ENCODE measurements at places on chromosomes 2 and 18.

DNA sequence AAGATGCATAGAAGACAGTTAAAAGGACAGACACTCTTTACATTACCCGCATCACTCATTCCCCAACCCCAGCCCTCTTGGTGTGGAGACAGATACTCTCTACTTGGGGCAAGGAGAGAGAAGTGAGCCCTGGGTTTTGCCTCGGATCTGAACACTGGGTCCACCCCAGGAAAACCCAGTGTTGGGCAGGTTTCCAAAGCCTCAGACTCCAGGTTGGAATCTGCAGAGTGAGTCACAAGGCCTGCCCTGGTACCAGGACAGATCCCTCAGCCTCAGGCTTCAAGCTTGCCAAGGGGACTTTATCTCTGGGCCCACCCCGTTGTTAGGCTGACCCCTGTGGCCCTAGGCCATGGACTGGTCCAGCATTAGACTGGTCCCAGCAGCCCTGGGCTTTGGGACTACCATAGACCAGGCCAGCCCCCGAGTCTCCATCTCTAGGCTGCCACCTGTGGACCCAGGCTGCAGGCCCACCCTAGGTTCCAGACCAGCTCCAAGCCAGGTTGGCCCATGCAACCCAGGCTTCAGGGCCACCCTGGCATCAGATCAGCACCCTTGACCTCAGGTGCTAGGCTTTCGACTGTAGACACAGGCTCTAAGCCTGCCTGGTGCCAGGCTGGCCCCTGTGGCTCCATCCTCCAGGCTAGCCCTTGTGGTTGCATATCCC is 112.8 kb downstream of the GULP1 start:
- DNase-seq: no peak

- DNase-seq: no peak
Measured at GRCh38 chr2:193841384-193842150, 1646.8 kb upstream of the TMEFF2 start.

DNA sequence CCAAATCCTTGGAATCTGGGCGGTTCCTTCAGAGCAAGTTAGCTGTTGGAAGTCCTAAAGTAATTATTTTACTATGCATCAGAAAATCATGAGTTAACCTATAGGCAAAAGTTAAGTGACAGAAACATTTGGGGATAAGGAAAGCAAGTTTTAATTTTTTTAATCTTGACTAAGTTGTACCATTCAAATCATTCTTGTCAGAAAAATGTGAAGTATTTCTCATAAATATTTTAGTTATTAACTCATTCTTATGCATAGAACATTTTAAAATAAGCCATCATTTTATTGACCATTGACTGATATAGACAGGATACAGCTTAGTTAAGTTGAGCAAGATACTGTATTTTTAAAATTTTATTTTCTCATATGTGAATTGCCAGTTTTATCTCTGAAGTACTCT is 98.2 kb upstream of the FOSL2 start:
- no peak for DNase-seq

DNA sequence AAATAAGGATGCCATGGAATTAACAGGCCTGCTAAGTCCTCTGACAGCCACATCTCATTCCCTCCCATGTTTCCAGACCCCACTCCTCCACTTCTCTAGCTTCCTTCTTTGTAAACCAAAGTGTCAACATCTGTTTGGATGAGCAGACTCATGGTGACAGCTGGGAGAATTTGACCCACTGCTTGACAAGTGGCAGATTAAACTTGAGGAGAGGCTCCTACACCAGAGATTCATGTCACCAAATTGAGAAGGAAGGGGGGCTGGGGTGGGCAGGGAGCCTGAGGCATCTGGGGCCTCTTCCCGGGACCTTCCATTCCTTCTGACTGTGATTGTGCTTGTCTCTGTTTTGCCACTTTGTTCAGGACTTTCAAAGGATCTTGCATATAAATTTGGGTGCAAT is 41.0 kb upstream of the IGFBP5 start:
- DNase-seq: no peak

DNA sequence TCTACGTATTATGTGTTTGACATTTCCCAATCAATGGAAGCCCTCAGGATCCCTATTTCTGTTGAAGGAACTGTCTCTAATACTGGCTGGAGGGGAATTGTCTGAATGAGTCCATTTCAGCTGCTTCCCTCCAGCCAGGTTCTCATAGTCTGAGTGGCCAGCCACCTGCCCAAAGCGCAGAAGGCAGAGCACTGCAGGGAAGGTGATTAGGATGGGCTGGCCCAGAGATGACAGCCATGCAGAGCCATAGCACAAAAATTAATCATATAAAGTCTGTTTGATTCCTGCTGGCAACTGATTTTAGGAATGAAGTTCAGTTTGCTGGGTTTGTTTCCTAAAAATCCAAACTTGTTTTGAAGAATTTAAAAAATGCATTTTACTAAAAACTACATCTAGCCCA is 327.1 kb downstream of the ETAA1 start:
- no peak for DNase-seq

DNA sequence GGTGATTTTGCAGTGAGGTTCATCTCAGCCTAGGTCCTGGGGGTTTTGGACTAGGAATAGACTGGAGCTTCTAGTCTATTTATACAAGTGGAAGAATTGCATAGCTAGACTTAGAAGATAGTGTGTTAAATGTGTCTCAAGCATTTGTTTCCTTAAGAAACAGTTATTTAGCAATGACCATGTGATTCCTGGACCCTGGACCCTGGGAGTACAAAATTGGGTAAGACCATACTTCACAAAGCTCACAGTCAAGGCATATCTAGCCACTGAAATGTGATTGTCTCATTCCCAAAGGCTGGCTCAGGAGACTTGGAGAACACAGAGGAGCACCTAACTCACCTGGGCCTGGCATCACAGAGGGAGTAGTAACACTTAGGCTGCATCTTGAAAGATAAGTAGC is 754.5 kb downstream of the SATB2 start:
- DNase-seq: no peak

GRCh38 chr18:44699572-44700261 is 19.0 kb downstream of the SETBP1 start:
- no peak for DNase-seq

DNA sequence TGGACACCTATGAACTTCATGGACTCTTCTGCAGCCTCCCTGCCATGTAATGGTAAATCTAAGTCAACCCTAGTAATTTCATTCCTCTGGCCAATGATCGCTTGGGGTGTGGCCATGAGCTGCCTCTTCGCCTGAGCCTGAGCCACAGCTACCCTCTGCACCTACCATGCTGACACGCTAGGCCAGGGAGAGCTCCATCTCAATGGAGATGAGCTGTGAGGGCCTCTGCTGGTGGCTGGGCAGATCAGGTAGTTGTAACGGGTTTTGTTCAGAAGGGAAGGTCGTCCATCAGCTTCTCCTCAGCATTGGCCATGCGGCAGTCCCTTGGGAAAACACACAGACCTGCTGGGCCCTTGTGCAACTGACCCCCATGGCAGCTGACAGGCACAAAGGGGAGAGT is 24.4 kb downstream of the MPHOSPH10 start:
- no peak for DNase-seq

- DNase-seq: no peak
Measured at GRCh38 chr2:177391822-177392372, 676 bp upstream of the AGPS start.

DNA sequence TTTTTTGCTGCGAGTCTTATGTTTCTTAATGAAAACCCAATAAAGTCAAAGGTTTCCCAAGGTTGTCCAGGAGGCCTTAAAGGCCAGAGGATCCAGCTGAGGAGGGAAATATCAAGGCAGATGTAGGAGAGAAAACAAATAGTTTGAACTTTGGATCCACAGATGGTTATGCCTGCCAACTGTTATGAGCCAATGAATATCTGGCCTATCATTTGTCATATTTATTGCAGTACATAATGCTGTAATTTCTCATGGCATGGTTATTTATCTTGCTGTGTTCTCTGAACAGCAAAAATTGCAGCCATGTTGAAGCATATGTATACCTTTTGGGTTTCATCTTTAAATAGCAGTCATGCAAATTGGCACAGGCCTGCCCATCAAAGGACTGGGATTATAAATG is 38.2 kb upstream of the CAVIN2 start:
- DNase-seq: no peak

GRCh38 chr2:62485761-62486438 is 20.1 kb downstream of the TMEM17 start:
- no peak for DNase-seq

DNA sequence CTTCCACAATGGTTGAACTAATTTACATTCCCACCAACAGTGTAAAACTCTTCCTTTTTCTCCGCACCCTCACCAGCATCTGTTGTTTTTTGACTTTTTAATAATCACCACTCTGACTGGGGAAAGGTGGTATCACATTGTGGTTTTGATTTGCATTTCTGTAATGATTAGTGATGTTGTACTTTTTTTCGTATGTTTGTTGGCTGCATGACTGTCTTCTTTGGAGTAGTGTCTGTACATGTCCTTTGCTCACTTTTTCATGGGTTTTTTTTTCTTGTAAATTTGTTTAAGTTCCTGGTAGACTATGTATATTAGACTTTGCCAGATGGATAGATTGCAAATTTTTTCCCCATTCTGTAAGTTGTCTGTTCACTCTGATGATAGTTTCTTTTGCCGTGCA is 574.8 kb downstream of the KCNJ3 start:
- DNase-seq: no peak

DNA sequence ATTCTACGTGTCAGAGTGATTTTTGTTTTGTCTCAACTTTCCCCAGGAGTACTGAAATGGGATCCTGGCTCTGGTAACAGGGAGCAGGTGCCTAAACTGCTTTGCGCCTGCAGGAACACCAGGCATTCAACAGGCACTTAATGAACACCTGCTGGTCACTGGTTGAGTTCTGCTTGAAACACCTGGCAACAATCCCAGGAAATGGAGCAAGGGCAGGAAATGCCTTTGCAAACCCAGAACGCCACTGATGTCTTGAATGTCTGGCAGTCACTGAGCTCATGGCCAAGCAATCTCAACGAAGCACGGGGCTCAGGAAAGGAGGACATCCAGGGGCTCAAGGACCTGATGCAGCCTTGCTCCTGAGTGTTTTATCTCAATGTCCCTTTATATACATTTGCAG is 360.0 kb upstream of the RAB6C start:
- no peak for DNase-seq

DNA sequence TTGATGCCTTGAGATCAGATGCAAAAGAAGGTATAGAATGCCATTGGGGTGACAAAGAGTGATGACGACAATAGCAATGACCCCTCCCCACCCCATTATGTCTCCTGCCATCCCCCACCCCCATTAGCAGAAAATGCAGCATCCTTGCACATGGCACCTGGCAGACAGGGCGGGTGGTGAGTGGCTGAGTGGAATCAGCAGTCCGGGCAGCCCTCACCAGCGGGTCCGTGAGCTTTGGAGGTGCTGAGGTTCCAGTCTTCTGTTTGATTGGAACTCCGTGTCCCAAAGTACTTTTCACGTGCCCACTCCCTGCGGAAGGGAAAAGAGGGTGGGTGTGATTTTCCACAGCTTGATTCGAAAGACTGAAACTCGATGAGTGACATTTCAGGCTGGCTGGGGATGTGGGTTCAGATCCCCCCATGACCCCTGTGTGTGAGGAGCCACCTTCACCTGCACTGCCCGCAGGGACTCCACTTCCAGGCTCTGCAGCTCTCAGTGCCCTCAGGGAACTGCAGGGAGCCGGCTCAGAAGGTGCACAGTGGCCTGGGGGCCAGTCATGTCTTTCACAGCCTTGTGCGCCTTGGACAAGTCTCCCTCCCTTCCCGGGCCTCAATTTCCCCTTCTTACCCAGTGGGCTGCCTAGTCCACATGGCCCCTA is 130.9 kb downstream of the GLI2 start:
- no peak for DNase-seq

- no peak for DNase-seq
Measured at GRCh38 chr2:181780047-181780651, 99.8 kb upstream of the NEUROD1 start.
